ENCODE measurements at places on chromosomes 2 and 18.

GRCh38 chr2:99808361-99809200 lies 318.8 kb upstream of the REV1 start:
- no peak for DNase-seq

DNA sequence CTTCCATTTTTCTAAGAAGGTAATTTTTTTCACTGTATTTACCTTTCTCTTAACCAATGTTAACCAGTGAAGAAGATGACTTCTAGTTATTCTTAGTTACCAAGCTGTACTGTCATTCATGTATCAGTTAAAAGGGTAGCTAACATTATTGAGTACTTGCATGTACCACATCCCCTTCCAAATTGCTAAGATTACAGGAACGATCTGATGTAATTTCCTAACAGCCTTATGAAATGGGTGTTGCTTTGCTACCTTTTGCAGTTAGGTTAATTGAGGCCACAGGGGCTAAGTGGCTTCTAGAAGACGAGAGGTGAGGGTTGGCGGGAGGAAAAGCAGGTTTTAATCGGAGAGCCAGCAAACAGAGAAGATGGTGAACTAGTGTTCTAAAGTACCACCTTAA lies 1.8 kb upstream of the SULT6B1 start:
- DNase-seq, result no peak

DNA sequence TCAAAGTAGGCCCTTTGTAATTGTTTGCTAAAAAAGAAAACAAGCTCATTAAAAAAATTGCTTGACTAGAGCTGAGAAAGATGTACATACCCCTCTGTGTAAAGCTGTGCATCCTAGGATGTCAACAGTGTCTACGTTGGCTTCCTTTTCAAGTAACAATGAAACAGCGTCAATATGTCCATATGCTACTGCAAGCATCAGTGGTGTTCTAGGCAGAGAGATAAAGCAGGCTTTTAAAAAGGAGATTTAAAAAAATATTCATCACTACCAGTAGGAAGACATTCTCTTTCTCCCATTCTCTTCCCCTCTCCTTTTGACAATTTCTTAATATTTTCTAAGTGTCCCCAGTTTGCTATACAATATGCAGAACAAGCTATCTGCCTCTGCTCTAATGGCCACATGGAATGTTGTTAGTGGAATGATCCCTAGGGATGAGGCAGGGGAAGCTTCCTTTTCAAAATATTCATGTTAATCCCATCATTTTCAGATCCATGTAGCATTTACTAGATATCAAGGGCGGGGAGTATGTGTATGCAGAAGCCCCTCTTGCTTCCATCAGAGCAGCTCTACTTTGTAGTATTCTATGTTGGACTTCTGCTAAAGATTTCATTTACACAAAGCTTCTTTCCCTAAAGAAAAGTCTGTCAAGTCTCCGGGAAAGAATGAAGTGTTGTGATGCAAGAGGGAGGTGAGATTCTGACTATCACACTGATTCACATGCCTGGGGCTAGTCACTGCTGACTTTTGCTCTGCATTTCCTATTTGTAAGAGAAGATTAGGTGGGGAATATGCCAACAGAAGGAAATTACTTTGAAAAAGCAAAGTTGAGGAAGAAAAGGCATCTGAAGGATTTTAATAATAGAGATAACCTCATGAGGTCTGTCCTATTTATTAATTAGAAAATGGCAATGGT lies 81.5 kb upstream of the PGAP1 start:
- DNase-seq, result peak; percentile 23

DNA sequence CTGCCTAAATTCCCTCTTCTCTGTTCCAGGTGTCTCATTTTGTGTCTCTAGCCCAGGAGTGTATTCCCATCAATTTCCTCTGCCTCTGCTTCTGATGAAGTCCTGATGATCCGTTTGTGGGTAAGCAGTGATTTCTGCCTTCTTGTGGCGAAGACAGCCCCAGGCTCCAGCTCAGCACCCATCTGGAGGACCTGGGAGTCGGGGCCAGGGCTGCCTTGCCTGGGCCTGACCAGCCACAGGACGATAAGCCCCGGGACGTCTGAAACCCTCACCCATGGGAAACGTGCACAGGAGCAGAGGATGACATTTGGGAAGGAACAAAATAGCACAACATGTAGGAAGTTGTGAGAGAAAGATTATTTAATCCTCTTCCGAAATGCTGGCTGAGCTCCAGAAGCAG lies 206.9 kb downstream of the FBXO15 start:
- DNase-seq, result no peak

DNA sequence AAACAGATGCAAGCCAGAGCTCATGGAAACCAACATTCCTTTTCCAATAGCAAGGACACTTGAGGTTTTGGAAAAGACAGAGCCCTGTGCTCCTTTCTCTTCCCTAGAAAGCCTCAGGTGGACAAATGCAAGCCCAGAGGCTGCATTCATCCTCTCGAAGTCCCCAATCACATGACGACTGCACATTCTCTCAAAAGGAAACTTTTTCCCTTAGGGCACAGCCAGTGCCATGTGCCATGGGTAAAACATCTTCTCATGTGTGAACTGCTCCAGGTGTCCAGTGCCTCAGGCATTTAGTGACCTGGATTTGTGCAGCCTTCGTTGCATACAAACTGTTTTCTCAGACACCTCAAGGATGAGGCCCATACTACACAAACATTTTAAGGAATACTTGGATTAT lies 140.7 kb downstream of the LAMA1 start:
- no peak for DNase-seq

DNA sequence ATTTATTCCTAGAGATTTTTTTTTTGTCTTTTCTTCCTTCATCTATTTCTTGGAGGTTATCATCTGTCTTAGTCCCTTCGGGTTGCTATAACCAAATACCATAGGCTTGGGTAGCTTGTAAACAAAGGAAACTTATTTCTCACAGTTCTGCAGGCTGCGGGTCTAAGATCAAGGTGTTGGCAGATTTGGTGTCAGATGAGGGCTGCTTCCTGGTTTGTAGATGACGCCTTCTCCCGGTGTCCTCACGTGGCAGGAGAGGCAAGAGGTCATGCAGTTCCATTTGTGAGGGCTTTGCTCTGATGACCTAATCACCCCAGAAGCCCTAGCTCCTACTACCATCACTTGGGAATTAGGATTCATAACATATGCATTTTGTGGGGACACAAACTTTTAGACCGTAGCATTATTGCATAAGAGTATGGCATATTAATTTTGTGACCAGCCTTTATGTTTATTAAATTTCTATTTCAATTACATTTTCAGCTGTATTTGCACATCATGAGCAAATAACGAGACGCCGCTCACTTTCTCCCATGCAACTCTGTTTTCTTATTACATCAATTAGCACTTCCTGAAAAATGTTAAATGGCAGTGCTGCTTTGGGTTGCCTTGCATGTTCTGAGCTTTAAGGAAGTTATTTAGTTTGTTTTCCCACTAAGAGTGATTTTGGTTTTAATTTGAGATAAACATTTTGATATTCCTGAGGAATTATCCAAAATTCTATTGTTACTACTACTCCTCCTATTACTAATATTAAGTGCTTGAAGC lies 246.4 kb upstream of the HDAC4 start:
- DNase-seq, result no peak

DNA sequence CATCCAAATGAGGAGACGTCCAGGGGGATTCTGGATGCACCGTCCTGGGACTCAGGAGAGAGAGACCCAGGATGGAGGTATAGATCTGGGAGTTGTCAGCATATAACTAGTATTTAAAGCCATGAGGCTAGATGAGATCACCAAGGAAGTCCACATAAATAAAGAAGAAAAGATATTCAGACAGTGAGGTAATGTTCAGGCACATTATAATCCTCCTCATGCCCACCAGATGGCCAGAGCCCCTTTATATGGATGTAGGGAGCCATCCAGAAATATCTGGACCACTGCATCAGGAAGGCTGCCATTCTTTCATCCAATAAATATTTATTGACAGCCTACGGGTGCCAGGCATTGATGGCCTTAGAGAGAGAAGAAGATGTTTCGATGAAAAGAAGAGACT lies 21.2 kb upstream of the NCKAP5 start:
- DNase-seq, result no peak

DNA sequence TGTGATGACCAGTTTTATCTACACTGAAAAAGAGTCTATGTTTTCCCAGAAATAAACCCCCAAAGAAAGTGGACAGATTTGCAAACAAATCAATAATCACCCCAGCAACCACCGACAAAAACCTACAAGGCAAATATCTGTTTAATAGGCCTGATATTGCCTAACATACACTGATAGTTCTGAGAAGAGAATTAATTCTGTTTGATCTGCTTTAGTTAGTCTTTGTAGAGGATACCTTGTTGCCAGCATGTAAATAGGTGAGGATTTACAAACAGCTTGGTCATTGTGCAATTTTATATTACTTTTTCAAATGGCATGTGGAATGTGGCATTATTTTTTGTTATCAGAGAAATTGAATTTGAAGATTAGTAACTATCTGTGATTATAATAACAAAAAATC lies 86.5 kb downstream of the DCC start:
- DNase-seq, result no peak

DNA sequence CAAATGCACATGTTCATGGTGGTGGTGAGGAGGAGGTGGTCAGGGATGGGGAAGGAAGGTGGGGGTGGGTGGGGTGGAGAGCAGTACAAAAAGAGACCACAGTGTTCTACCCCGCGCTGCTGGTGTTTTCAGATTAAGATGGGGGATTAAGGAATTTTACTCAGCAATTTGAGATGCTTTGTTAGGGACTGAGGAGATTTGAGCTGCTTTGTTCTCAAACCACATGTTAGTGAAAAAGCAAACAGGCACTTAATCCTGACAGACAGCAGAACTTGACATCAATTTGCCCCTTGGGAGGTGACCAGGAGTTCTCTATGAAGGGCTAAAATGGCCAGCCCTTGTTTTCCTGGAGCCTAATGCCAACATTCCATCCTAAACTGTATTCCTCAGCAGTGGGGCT lies 244.5 kb downstream of the MEIS1 start:
- DNase-seq, result no peak

DNA sequence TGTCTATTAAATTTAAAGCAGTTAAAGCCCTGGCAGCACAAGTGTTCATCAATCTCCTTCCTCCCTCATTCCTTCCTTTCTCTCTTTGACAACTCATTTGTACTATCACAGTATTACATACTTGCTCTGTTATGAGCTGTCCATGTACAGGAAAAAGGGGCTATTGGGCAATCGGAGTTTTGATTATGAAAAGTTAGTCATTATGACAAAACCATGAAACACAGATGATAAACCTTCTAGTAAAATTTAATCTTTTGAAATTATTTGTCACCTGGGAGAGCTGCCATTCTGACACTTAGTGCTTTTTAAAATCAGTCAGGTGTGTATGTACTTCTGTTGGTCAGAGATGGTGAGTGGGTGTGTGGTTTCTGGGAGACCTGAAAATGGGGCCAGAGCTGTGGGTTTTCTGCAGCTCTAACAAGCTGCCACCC lies 39.4 kb downstream of the MAP4K4 start:
- DNase-seq, result peak; percentile 75

GRCh38 chr2:147824620-147825019 lies 20.2 kb upstream of the ACVR2A start:
- no peak for DNase-seq

- DNase-seq, result no peak
Measured at GRCh38 chr2:104885119-104885782, 31.3 kb downstream of the POU3F3 start.

- DNase-seq, result no peak
Measured at GRCh38 chr2:38922902-38923301, 33.2 kb downstream of the ARHGEF33 start.

DNA sequence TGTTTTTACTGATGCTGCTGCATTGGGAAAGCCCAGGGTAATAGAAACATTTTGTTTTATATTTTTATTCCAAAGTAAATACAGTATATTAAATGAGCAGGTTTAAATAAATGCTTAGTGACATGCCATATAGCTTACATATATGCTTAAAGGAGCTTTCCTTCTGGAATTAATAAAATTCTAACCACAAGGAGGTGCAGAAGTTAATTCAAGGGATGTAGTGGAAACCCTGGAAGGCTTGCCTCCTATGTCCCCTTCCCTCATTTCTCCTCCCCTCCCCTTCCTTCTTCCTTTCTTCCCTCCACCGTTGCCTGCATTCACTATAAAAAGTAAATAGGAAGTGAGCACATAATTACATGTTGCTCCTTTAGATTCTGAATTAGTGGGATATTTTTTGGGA lies 96.3 kb downstream of the UBE2E3 start:
- peak; percentile 29 for DNase-seq

GRCh38 chr18:78169174-78169864 lies 810.3 kb upstream of the SALL3 start:
- DNase-seq, result no peak

- DNase-seq, result peak; percentile 76
Measured at GRCh38 chr2:180761224-180761623, 219.2 kb upstream of the UBE2E3 start.

GRCh38 chr2:241216211-241216761 lies 27.8 kb downstream of the ANO7 start:
- DNase-seq, result peak; percentile 48

- no peak for DNase-seq
Measured at GRCh38 chr2:71715951-71716696, 262.8 kb downstream of the DYSF start.

DNA sequence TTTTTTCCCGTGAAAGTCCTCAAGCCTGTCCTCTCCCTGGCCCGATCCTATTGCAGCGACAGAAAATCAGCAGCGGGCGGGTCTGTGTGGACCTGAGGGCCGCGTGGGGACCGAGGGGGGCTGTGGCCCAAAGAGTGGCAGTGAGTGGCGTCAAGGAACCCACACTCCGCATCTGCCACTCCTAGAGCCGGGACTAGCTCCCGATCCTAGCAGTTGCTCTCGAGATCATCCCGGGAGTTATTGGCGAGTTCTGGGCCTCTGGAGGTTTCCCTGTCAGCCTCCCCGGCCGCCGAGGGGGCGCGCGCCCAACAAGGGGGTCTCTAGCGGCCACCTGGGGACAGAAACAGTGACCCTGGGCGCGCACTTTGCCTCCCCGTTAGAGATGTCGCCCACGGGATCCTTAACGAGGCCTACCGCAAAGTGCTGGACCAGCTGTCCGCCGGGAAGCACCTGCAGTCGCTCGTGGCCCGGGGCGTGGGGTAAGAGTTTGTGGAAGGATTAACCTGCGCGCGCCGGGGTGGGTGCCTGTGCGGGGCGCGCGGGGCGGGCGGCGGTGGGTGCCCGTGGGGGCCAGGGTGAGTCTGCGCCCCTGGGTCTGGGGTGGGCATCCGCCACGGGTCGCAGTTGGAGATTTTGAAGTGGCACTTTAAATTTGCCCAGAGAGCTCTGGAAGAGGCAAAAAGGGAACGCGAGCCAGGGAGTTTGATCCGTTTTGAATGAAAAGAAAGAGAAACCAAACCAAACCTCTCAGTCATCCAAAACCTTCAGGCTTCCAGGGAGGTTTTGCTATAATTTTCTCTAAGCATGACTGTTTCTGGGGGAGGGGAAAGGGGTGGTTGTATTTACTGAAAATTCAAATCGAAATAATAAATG lies 3.5 kb downstream of the ADCYAP1 start:
- DNase-seq, result no peak

DNA sequence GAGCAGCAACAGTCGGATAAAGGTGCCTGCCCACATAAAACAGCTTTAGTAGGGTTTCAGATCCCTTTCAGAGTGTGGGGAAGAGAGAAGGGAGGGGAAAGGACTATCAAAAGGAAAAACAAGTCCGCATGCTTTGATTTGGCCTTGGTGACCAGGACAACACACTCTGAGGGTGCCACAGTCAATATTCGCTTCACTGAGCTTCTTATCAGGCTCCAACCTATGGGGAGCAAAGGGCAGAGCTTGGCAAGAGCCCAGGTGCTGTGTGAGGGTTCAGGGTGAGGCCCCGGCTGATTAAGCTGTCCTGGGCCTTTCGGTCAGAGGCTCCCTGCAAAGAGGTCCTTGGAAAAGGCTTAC lies 237.4 kb upstream of the SMAD2 start:
- no peak for DNase-seq

All from fibroblast of skin of right quadriceps (primary cell).